ENCODE measurements at places on chromosomes 4 and X.

- no peak for DNase-seq
Measured at GRCh38 chr4:174669270-174669669, 147.0 kb upstream of the HPGD start.

DNA sequence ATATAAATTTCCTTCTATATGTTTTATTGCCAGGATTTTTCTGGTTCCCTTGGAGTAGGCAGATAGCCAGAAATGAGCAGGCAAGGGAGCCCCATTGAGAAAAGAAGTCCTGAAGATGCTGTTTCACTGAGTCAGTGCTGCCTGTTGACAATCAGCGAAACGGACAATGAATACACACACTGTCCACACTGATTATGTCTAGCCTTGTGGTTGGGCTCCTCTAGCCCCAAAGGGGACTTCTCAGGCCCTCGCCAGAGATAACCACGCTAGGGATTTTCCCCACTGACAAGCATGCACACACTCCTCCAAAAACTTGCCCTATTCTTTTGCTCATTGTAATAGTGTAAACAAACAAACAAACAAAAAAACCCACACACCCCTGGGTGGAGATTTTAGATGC is 369.3 kb downstream of the DMD start:
- no peak for DNase-seq

DNA sequence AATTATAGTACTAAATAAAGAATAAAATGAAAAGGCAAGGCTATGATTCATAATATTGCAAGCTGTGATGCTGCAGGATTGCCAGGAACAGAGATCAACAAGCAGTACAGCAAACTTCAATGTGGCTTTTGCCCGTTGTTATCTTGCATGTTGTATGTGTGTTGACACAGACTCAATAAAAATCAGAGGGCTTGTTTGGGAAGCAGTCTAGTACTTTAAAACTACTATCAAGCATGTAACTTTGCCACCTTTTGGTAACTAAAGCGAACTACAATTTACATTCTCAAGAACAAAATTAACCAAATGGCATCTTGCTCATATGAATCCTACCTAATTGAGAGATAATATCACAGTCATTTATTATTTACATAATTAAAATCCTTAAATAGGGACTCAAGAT is 79.8 kb upstream of the GPM6A start:
- DNase-seq, result no peak

- no peak for DNase-seq
Measured at GRCh38 chr4:22233230-22233629, 282.6 kb downstream of the ADGRA3 start.

- DNase-seq, result no peak
Measured at GRCh38 chr4:76783836-76784235, 114.1 kb downstream of the SOWAHB start.

- DNase-seq, result no peak
Measured at GRCh38 chr4:141340458-141340857, 119.8 kb downstream of the ZNF330 start.
